ENCODE measurements at places on chromosomes 16 and 17.

DNA sequence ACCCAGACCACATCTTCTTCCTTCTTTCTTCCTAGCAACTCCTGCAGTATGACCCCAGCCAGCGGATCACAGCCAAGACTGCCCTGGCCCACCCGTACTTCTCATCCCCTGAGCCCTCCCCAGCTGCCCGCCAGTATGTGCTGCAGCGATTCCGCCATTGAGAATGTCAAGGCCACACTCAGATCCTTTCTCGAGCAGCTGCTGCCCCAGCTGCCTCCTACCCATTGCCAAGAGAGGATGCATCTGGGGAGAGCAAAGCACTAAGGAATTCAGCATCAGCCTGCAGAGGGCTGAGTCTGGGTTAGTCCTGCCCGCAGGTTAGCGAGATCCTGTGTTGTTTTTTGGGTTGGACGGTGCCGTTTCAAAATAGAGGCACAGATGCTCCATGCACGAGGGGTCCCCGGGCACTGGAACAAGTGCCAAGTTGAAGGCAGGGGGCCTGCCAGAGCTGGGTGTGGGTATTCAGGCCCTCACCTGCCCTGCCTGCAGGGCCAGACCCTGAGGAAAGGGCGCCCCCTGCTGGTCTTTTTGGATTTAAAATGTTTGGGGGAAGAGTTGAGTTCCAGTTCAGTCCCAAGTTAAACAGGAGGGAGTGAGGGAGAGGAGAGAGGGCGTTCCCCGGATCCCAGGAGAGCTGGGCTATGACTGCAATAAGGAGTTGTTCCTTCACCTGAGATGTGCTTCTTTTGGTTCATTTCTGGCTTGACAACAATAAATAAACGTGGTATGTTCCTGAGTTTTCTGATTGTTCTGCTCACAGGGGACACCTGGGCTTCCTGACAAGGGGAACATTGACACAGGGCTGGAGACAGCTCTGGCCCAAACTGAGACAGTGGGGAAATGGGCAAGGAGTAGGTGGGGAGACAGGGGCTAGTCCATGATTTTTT lies 4.9 kb downstream of the CDK3 start:
- peak; percentile 80 for DNase-seq

GRCh38 chr16:85854935-85855334 lies 44.0 kb upstream of the IRF8 start:
- no peak for DNase-seq

- DNase-seq: no peak
These were observed 21.5 kb upstream of the HELZ start for GRCh38 chr17:67266496-67266895.

DNA sequence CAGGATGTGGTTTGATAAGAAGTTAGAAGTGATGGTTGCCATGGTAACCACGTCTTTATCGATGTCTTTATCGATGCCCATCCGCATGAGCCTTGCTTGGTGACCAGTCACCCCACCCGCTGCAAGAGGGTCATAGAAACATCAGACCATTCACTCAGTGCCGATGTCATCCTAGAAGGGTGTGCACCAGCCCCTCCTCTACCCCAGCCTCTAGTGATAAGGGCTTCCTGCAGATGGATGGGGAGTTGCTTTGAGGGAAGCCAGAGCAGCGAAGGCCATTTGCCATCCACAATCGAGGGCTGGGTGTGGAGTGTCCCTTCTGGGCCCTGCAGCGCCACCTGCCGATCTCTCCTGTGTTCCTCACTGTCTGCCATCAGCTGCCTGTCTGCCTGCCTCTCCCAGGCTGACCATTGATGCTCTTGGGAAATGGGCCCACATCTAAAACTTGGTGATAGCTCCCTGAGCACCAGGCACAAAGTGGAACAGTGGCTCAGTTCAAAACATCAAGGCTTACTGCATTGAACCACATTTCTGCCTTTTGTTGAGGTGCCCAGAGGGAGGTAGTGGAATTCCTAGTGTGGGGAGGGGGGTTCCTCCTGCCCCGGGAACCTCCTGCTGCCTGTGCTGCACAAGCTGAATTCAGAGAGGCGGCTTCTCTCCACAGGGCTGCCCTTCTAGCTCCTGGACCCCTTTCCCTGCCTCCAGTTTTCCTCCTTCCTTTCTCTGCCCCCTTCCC lies 8.9 kb downstream of the CALB2 start:
- peak; percentile 31 for DNase-seq

DNA sequence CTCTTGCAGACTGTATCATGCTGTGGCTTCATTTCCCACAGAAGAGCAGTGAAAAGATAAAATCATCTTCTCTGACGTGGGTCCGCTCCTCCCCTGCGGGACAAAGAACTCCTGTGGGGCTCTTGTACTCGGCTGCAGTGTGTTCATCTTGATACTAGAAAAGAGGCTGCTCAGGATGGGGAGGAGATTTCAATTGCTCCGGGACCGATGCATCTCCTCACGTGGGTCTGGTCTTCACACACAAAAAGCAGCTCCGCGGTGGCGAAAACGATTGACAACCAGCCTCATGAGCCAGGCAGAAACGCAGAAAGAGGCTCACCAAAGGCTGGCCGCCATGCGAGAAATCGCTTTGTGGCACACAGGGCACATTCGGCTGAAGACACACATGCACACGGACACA lies 14.4 kb upstream of the KCNJ18 start:
- DNase-seq: no peak

DNA sequence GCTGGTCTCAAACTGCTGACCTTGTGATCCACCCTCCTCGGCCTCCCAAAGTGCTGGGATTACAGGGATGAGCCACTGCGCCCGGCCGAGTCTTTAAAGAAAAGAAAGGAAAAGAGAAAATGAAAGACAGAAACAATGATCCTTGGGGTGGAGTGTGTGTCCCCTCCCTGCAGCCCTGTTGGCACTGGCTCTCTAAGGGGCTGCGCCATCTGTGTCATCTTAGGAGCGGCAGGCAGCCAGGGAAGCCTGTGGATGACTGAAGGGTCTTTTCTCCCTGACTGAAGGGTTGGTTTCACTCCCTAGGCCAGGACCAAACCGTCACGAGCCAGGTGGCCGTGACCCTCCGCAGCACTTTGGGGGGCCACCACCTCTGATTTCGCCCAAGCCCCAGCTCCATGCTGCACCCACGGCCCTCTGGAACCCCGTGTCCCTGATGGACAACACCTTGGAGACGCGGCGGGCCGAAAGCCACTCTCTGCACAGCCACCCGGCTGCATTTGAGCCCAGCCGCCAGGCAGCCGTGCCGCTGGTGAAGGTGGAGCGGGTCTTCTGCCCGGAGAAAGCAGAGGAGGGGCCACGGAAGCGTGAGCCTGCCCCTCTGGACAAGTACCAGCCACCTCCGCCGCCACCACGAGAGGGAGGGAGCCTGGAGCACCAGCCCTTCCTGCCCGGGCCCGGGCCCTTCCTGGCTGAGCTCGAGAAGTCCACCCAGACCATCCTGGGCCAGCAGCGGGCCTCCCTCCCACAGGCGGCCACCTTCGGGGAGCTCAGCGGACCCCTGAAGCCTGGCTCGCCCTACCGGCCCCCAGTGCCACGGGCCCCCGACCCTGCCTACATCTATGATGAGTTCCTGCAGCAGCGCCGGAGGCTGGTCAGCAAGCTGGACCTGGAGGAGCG lies 27.7 kb downstream of the GINS2 start:
- DNase-seq: no peak

DNA sequence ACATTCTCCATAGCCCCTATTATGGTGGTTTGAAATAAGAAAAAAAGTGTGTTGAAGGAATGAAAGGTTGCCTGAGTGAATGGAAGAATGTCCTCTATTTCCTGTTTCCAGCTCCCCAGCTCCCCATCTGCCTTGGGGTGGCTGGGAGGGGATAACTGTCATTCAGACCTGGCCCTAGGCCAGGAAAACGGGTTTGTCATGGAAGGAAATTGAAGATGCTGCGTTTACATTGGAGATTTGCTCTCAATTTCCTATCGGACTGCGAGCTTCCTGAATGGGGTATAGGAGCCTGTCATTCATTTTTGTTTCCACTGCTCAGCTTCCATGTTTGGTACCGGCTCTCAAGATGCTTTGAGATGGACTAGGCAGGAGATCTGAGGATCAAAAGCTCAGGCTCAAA lies 2.2 kb upstream of the FZD2 start:
- DNase-seq: no peak

GRCh38 chr17:70169709-70170597 lies 621 bp downstream of the KCNJ2 start:
- no peak for DNase-seq

DNA sequence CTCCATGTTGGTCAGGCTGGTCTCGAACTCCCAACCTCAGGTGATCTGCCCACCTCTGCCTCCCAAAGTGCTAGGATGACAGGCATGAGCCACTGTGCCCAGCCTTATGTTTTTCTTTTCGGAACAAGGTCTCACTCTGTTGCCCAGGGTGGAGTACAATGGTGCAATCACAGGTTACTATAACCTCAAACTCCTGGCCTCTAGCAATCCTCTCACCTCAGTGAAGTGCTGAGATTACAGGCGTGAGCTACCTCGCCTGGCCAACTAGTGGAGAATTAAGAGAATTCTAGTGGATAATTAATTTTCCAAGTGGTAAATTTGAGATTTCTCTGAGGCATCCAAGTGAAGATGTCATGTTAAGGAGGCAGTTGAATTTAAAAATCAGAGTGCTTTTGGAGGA lies 2.9 kb upstream of the FBXO47 start:
- no peak for DNase-seq

DNA sequence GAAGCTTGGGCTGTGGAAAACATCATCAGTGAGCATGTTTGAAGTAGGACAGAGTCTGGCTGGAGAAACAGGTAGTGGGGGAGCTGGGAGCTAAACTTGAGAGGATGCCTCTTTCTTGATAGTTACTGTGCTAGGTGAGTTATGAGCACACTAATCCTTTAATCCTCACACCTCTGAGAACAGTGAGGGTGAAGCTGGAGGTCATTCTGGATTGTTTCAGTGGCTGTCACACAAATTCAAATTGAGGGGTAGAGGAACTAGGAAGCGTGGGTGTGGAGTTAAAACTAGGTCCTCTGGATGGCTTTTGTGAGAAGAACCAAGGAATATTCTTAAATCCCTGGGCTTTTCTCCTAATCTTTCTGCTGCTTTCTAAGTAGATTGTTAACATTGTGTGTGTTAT lies 3.3 kb downstream of the AKAP1 start:
- no peak for DNase-seq

DNA sequence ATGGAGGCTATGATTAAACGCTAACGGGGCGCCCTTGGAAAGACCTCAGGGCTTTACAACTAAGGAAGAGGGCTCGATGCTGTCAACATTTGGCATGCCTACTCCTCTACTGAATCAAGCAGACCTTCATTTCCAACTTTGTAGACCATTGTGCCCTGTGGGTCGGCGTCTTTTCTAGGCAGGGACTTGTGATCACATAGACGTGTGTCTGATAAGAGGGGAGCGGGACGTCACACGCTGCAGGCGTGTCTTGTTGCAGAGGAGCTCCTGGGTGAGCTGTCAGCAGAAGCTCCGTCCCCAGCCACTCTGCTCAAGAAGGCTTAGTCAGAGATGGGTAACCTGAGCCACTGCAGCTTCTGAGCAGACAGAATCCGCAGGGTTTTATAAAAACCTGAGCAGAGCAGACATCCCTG lies 2.8 kb downstream of the MAPK8IP3 start:
- no peak for DNase-seq

GRCh38 chr16:27164352-27164751 lies 39.0 kb upstream of the KDM8 start:
- no peak for DNase-seq

GRCh38 chr16:88836791-88837190 lies 20.0 kb downstream of the GALNS start:
- DNase-seq: no peak

- no peak for DNase-seq
These were observed 2.8 kb downstream of the KRT37 start for GRCh38 chr17:41421617-41422016.

DNA sequence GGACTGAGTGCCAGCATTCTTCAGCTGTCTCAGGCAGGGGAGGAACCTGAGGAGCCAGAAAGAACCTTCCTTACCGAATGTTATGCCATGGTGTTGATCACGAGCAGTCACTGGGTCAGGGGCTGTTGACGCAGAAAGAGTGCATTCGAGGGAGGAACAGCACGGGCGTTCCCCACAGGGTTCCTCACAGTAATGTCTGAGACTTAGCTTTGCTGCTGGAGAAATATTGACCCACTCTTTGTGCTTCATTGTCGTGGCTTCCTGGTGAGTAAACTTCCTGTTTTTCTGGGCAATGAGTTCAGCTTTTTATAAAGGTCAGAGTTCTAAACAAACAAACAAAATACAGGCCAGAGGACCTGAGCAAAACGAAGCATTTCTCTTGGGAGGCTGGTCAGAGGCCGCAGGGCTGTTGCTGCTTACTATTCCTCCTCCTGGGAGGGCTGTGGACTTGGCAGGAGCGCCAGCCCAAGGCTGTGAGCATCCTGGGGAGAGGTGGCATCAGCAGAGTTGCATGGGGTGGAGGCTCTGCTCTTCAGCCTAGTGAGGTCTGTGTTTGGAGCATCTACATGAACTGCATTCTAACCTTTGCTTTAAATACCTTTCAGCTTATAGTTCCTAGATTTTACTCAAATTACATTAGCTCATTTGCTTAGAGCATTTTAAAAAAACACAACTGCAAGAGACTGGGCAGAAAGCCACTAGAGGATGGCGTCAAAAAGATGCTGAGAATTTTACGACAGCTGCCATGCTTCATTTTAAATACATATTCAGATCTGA lies 143.1 kb upstream of the CACNG5 start:
- DNase-seq: no peak
